ENCODE measurements at places on chromosomes 11 and 22.
A peak's percentile ranks its signal among the peaks of the same experiment; 100 is the strongest.

- no peak for DNase-seq
These were observed 50.6 kb downstream of the C11orf96 start for GRCh38 chr11:43992834-43993637.

- DNase-seq: no peak
These were observed 37.7 kb upstream of the MMP12 start for GRCh38 chr11:102912482-102912830.

DNA sequence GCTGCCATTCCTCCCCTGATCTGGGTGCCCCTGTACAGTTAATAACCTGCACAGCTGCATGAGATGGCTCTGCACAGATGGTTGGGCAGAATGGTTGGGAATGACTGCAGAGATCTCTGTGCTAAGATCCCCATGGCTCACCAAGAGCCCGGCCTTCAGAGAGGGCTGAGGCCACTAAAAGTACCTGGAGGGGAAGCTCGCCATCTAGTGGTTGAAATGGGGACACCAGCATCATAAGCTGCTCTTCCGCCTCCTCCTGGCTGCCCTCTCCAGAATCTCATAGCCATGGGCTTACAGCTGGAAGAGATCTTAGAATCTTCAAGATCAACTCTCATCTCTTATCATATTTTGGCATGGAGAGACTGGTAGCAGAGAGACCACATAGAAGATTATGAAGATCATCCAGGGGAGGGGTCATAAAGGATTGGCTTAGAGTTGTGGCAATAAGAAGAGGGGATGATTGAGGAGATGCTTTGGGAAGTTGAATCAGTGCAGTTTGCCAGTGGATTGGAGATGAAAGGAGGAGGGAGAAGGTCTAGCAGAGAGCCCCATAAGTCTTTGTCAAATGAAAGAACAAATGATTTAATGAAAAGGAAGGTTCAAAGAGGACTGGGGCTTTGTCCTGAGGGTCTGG is 22.0 kb upstream of the TLCD5 start:
- peak; percentile 18 for DNase-seq

DNA sequence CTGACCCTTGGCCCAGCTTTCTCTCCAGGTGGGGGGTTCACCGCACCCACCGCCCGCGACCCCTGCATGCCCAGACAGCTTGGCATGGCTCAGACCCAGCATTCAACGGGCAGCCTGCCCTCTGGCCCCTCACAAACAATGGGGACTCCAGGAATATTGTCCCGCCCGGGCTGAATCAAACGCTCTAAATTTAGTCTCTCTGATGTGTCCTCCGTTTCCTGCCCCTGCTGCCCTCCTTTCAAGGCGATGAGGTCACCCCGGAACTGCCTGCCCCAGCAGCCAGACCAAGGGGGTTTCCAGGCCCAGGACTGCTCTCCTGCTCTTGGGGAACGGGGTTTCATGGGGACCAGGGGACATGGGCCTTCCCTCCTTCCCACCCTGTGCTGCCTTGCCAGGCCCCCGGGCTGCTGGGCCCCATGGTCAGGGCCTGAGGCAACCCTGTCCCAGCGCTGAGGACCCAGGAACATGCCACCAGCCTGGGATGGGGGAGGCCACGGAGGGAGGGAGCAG is 10.1 kb upstream of the PDGFB start:
- DNase-seq: no peak

DNA sequence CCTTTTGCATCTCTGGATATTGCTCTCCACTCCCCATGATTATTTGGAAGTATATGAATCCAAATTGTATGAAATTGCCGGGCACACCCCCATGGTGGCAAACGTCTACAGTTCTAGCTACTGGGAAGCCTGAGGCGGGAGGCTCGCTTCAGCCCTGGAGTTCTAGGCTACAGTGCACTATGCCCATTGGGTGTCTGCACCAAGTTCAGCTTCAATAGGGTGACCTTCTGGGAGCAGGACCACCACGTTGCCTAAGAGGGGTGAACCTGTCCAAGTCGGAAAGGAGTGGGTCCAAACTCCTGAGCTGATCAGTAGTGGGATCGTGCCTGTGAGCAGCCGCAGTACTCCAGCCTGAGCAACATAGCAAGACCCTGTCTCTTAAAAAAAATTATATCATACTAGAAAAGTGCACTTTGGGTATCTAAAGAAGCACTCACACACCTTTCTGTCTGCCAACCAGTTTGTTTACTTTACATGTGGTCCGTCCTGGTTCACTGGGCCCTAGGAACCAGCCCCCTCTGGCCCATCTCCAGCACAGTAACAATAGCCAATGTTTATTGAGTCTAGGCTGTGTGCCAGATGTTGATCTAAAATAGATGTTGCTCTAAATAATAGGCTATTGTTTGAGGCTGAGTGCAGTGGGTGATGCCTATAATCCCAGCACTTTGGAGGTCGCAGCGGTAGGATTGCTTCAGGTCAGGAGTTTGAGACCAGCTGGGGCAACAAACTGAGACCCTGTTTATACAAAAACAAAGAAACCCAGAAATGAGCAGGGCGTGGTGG is 16.4 kb upstream of the KAT5 start:
- no peak for DNase-seq

Measured in stimulated activated CD4-positive, alpha-beta T cell treated with anti-CD3 and anti-CD28 coated beads, TNF-alpha, amount 100 ng/mL, for 1 hour (primary cell).